ENCODE measurements at places on chromosomes 1 and 21. TPM values are rescaled to one million over a fixed set of nuclear protein-coding genes. Genes with fewer than 3 reads are reported as not detected.

KANK4 gene
- 6.2 TPM for total RNA-seq

PTGER3 gene
- total RNA-seq: 36.0 TPM

SELL gene
- 5.1 TPM for total RNA-seq

CLCA2 gene
- 5.0 TPM for total RNA-seq

B4GALT2 gene
- 35.2 TPM for total RNA-seq

G0S2 gene
- 17.0 TPM for total RNA-seq

KCNA3 gene
- 3.1 TPM for total RNA-seq

FCGR3A gene
- total RNA-seq: 4.5 TPM

FCGR2B gene
- total RNA-seq: 3.4 TPM

TNFRSF14 gene
- total RNA-seq: 19.2 TPM
